Stimulated activated CD4-positive, alpha-beta T cell treated with anti-CD3 and anti-CD28 coated beads, Interleukin-15, amount 100 ng/mL, for 24 hours (primary cell): ENCODE measurements at places on chromosomes 2 and 18.

DNA sequence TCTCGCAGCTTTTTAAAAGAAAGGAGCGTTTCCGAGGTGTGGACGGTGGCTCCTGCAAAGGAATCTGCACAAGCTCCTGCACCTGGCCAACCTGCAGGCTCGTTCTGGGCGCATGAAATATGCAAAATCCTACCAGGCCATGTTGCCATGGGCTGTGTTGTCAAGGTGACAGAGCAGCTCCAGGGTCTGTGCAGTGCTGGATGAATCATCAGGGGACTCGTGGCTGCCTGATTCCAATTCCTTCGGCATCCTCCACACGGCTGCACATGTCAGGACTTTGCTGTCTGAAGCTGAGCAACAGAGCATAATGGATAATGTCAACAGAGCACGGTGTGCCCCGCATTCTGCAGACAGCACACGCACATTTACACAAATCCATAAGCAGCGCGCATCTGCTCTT lies 120.5 kb downstream of the EIPR1 start:
- no peak for DNase-seq

GRCh38 chr2:88874063-88874657 lies 182.7 kb downstream of the RPIA start:
- DNase-seq = peak; percentile 48

GRCh38 chr2:163717993-163718680 lies 17.7 kb downstream of the FIGN start:
- DNase-seq = no peak

DNA sequence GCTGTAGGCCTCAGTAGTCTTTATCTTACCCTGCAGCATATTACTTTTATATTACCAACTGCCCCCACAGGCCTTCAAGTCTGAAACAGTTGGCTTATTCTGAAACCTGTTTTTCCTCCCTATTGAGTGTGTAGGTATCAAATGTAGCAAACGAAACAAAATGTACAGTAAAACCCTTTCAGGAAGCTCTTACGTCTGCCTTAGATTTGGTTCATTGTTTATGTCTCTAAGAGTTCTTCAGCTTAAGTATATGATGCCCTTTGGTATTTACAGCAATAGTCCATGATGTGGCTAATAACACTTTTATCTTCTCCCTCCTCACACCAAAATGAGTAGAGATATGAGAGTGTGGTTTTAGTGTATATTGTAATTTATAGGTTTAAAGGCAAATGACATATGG lies 108.8 kb downstream of the DOCK10 start:
- no peak for DNase-seq

GRCh38 chr2:236673823-236674185 lies 104.2 kb downstream of the ACKR3 start:
- DNase-seq = no peak

DNA sequence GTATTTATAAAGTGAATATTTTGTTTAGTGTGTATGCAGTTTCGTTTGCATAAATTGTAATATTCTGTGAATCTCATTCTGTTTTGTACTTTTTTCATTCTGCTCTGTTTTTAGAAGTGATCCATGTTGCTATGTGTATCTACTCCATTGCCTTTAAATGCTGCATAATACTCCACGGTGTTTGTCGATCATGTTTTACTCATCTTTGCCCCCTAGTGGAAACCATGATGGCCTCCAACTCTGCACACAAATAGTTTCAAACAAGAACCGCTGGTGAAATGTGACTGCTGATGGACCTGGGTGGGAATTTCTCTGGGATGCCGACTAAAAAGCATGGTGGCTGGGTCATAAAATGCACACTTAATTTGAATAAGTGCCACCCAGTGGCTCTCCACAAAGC lies 32.0 kb upstream of the SKOR2 start:
- DNase-seq = no peak

- DNase-seq = no peak
These were observed 36.8 kb downstream of the DRC1 start for GRCh38 chr2:26438526-26438925.

DNA sequence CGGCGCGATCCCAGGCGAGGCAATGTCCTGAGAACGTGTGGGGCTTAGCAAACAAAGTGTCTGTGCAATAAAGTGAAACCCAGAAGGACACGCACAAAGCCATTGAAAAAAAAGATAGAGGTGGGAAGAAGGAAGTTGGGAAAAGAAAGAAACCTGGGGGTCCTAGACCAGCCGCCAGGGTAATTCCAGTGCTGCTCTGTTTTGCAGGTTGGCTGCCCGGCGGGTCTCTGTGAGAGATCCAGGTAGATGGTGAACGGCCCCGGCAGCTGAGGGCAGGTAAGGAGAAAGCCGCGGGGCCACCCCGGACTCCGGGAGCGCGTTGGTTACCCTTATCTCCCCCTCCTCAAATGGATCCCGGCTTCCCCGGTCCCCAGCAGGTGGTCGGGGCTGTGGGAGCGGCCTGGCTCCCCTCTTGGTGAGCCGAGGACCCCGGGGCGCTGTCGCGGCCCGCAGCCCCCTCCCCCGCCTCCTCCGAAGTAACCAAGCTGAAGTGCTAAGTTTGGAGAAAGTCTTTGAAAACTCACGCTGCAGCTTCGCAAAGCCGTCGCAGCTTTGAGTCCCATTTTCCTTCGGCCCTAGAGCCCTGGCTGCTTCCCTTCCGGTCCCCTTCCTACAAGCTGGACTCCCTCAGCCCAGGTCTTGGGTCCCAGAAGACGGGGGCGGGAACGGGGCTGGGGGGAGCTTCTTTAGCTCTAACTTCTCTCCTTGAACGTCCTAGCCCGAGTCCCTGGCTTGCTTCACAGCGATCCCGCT lies 588 bp downstream of the OTX1 start:
- DNase-seq = peak; percentile 26

DNA sequence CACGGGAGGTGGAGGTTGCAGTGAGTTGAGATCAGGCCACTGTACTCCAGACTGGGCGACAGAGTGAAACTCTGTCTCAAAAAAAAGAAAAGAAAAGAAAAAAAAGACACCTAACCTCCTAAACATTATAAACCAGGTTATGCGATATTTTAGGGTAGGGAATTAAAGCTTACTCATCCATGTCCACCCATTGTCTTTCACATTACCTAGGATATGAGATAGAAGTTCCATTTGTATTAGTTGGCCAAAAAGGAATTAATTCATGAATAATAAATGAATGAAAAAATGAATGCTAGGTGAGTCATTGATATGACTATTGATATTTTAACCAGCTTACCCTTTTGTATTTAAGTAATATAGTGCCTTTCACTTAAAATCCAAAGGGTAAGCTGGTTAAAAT lies 132.9 kb downstream of the FAM161A start:
- no peak for DNase-seq

GRCh38 chr18:6255116-6255705 lies 159.5 kb downstream of the L3MBTL4 start:
- DNase-seq = no peak

DNA sequence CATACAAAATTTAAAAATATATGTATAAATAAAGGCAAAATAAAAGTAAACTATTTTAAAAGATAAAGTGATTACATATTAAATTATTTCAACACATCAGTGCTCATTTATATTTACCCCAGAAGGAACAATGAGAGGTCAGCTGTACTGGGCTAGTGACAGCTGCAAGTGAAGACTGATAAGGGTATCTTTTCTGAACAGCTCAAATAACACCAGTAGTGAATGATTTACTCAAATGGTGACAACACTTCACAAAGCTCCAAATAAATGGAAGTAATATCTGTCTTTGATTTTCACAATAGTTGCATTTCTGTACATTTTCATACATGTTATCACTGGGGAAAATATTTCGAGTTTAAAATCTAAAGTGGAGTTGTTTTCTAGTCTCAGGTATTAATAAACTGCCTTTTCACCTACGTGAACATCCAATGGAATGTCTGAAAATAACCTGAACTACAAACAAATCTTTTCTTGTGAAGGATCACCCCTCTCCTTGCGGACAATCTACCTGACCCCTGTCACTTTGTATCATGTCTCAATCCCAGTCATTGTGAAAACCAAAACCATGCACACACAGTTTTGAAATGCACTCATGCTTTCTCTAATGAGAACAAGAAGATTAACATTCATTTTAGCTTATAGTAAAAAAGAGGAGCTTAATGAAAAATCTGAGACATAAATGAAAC lies 1928.8 kb upstream of the CELF4 start:
- no peak for DNase-seq

- DNase-seq = no peak
These were observed 283.1 kb downstream of the CELF4 start for GRCh38 chr18:37282386-37283037.

DNA sequence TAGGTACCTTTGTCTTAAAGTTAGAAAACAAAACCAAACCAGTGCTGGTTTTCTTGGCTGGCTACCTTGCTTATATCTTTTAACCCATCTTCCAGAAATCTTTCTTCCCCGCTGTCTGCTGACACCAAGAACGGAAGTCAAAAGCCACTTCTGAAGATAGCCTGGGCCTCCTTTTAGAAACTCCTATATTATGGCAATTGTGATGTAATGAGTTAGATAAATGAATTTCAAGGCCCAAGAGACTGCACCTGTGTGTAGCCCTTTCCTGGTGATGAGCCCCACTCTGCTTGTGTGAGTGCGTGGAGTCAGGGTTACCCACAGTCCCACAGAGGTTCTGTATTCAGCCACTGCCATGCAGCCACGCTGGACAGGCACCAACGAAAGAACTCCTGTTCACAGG lies 60.7 kb downstream of the ARMC9 start:
- no peak for DNase-seq

DNA sequence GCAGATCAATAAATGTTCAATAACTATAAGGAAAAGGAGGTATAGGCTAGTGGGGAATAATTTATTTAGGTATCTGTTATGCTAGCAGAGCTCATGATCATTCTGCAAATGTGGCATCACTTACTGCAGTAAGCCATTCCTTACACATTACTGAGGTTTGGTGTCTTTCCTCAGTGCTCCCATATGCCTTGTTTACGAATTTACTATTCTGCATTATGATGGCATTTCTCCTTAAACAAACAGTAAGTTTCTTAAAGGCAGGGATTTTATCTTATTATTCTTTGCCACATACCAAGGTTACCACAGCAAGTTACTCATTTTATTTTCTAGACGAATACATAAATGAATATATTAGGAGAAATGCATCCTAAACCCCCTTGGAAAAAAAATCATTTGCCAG lies 88.4 kb downstream of the DSEL start:
- DNase-seq = no peak

GRCh38 chr2:127943186-127943585 lies 57.4 kb upstream of the AMMECR1L start:
- DNase-seq = no peak

- no peak for DNase-seq
These were observed 108.9 kb downstream of the THSD7B start for GRCh38 chr2:136874258-136874657.

GRCh38 chr18:7658701-7659100 lies 91.6 kb downstream of the PTPRM start:
- DNase-seq = no peak

GRCh38 chr2:11901351-11902069 lies 155.1 kb downstream of the LPIN1 start:
- DNase-seq = no peak

GRCh38 chr2:96727431-96727830 lies 12.4 kb downstream of the LMAN2L start:
- no peak for DNase-seq

DNA sequence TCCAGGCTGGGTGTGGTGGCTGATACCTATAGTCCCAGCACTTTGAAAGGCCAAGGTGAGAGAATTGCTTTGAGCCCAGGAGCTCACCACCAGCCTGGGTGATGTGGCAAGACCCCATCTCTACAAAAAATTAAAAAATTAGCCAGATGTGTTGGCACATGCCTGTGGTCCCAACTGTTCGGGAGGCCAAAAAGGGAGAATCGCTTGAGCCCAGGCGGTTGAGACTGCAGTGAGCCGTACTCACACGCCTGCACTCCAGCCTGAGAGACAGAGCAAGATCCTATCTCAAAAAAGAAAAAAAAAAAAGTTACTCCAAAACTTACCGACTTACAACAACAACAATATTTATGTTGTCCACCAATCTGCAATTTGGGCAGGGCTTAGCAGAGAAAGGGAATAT lies 178.0 kb upstream of the FN1 start:
- DNase-seq = no peak

GRCh38 chr18:58400331-58400870 lies 228.5 kb downstream of the ALPK2 start:
- DNase-seq = peak; percentile 50

DNA sequence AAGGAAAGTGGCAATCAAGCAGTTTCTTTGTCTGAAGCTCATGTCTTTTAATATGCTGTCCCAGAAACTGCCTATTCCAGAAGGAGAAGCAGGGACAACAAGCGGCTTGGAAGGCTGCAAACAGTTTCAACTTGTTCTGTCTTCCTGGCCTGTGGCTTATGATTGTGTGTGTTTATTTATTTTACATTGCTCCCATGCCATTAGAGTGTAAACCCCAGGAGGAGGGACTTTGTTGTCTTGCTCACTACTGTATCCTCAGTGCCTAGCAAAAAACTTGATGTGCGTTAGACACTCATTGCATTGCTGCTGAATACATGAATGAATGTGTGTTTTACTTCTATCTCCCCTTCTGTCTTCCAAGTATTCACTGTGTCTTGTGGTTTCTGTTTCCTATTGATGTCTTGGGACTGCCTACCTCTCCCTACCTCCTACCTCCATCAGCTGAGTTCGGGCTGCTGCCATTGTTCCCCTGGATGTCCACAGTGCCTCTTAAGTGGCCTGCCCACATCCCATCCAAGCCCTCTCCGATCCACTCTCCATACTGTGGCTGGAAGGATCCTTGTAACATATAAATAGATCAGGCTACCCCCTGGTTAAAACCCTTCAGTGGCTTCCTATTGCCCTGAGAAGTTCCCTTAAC lies 261.4 kb downstream of the DYSF start:
- no peak for DNase-seq

GRCh38 chr2:53104263-53104662 lies 663.3 kb upstream of the CHAC2 start:
- DNase-seq = no peak

GRCh38 chr2:233323851-233324250 lies 16.2 kb downstream of the SAG start:
- DNase-seq = no peak

- DNase-seq = no peak
These were observed 42.8 kb downstream of the LRRTM4 start for GRCh38 chr2:77479395-77479794.

GRCh38 chr18:59898609-59899297 lies 1.0 kb upstream of the PMAIP1 start:
- DNase-seq = no peak

DNA sequence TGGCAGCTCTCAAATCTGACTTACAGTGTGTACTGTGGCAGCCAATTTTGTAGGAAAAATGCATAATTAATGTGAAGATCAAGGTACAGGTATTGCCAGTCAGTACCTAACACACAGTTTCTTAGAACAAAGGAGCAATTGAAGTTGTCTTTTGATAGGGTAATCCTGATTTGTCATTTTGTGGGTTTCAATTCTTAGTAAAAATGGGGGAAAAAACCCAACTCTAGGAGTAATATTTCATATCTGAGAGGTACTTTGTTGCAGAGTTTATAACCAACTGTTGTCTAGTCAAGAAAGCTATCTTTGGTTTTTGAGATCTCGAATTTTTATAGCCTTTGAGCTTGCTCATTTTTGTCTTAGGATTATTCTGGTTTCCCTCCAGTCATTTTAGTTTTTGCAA lies 16.1 kb downstream of the SPATS2L start:
- DNase-seq = no peak
